NCI-H2171 (cell line): ENCODE measurements at places on chromosomes 2 and 18.

DNA sequence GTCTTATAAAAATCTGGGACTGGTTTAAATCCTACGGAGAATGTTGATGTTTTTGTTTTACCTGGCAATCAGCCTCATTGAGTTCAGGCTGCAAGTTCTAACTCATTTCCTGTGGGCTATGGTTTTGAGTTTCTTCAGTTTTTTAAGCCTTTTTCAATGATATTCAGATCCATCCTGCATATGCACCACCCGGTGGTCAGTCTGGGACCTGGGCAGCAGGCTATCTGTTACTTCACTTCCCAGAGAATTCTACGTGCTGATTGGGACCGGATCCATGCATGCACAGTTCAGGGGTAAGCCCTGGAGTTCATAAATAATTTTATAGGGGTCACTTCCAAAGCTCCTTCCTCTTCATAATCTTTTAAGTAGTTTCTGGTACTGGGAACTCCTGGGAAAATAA lies 339.2 kb upstream of the HNRNPA3 start:
- no peak for DNase-seq

DNA sequence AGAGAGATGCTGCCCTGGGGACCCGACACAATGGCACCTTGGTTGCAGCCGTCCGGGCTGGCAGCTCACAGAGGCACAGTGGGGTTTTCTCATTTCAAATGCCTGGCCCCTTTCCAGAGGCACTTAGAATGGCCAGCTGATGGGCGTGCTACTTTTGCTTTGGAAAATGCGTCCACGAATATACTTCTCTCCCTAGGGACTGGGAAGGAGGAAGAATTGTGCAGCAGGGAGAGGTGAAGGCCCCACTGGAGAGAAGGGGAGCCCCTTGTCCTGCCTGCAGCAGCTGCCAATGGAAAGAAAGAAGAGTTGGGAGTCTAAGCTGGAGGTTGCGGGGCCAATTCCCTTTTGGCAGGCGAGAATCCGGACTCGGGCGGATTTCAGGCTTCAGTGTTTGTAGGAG lies 1.1 kb upstream of the MAL start:
- no peak for DNase-seq

- DNase-seq = no peak
These were observed 106.7 kb downstream of the MEIS1 start for GRCh38 chr2:66541646-66542045.

DNA sequence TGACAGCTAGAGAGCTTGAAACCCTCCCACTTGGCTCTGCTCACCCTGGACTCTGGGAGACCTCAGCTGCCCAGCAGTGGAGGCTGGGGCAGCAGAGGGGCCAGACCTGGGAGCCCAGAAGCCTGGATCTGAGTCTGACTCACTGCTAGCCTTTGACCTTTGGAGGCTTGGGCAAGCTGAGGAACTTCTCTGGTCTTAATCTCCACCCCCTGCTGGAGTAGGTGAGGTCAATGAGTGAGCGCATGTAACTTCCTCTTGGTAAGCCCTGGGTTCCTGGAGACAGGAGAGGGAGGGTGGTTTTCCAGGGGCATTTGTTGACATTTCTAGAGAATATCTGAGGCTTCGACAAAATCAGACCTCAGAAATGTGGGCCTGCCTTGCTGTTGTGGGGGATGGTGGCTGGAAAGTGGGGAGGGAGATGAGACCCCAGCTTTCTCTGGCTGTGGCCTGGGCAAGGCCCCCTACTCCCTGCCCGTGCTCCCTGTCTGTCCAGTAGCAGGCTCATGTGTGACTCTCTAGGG lies 73.0 kb upstream of the YWHAQ start:
- DNase-seq = no peak

DNA sequence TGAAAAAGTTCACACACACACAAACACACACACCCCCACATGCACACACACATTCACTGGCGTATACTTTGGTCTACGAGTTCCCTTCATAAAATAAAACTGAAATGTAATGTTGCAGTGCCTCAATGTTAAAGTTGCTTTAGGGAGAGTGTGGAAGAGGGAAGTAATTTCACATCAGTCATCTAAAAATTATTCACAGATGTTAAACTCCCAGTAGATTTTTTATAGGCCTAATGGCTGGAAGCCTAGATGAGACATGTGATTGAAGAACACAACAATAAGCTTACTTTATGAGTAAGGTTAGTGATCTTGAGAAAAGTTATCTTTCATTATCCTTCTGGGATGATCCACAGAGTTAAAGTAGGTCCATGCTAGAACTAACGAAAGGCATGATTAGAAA lies 506.7 kb upstream of the CNTNAP5 start:
- DNase-seq = no peak

DNA sequence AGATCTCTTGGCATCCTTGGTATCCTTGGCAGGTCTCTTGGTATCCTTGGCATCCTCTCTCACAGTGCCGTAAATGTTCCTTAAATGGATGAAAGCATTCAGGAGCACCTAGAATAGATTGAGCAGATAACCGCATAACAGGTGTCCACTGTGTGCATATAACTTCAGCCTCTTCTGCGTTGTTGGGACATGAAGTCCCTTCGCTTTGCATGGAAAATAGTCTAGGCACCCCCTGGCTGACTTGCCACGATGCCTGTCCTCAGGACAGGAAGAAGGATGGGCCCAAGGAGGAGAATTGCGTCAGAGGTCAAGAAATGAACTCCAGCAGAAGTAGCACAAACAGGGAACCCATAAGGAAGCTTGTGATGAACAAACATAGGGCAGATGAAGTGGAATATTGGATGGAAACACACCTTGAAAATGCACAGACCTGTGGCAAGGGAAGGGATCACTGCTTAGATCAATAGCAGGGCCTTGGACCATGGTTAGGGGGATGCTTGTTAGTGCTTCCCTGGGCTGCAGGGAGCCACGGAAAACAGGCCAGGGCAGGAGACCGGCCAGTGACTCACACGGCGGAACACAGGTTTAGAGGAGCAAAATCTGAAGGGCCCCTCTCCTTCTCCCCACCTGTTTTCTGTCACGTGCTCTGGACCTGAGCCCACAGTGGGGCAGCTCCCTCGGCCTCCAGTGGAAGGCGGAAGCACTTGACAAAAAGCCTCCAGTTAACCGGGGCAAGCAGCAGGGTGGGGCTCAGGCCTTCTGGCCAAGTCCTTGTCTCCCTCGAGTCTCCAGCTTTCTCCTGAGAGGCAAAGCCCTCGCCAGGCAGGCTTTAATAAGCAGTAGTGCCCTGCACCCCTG lies 99.2 kb upstream of the ASAP2 start:
- no peak for DNase-seq

DNA sequence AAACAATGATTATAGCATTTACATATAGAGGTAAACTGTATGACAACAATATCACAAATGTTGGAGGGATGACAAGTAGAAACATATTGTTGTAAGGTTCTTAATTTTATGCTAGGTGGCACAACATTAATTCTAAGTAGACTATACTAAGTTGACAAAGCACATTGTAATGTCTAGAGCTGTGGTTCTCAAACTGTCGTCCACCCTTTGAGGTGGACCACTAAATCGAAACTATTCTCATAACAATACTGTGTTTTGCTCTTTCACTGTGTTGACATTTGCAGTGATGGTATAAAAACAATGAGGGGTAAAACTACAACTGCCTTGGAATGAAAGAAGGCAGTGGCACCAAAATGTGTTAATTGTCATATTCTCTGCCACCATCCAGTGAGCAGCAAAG lies 66.1 kb downstream of the METTL8 start:
- no peak for DNase-seq

DNA sequence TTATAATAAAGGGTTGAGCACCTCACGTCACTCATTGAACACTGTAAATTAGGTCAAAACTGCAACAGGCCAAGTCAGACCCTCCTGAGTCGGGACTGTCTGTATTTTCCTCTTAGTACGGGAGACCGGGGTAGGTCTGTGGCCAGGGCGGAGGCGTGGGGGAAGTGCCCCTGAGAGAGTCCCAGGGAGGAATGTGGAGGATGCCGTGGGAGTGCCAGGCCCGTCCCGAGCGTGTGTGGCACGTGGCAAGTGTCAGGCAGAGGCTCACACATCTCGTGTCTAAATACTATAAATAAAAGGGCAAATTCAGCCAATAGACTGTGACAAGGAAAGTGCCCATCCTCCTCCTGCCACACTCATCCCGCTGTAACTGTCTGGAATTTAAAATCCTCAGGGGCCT lies 6.3 kb upstream of the HDAC4 start:
- no peak for DNase-seq

GRCh38 chr18:23365602-23366001 lies 87.5 kb upstream of the RIOK3 start:
- DNase-seq = no peak

- no peak for DNase-seq
These were observed 428.8 kb downstream of the ZNF521 start for GRCh38 chr18:24923138-24923537.

- peak; percentile 71 for DNase-seq
These were observed 15.1 kb downstream of the SPTBN1 start for GRCh38 chr2:54471221-54471711.

DNA sequence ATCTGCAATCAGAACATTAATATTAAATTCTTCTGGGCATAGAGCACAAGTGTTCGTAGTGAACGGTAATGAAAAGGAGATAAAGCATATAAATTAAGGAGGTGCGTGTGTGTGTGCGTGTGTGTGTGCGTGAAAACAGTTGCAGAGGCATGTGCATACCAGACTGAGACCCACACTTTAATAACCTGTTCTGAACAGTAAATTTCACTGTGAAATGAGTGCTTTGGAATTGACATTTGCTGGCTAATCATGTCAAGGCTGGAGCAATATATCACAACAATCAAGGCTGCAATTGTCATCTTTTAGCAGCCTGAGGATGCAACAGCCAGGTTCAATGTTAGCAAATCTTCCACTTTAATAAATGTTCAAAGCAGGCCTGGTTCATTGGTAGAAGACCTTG lies 57.9 kb downstream of the DCDC2C start:
- no peak for DNase-seq

- DNase-seq = no peak
These were observed 12.3 kb downstream of the YIPF4 start for GRCh38 chr2:32290000-32290339.

- no peak for DNase-seq
These were observed 104.8 kb upstream of the FN1 start for GRCh38 chr2:215540658-215541057.

GRCh38 chr2:127226520-127227263 lies 6.6 kb upstream of the CYP27C1 start:
- DNase-seq = peak; percentile 20

GRCh38 chr2:226860087-226860486 lies 24.2 kb downstream of the RHBDD1 start:
- no peak for DNase-seq

DNA sequence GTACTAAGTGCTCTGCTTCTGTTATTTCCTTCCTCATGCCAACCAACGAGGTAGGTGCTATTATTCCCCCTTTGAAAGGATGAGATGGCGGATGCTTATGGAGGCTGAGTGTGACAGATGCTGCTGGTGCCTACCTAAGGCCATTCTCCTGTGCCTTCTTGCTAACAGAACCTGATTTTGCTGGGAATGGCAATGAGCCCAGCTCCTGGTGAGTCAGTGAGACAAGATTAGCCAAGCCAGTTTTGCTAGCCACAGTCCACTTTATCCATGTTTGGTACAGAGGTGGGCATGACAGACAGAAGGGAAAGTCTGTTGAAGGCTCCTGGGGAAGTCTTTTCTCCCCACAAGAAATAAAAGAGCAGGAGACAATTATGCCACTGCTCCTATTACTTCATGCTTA lies 43.7 kb upstream of the TMEM163 start:
- DNase-seq = no peak

DNA sequence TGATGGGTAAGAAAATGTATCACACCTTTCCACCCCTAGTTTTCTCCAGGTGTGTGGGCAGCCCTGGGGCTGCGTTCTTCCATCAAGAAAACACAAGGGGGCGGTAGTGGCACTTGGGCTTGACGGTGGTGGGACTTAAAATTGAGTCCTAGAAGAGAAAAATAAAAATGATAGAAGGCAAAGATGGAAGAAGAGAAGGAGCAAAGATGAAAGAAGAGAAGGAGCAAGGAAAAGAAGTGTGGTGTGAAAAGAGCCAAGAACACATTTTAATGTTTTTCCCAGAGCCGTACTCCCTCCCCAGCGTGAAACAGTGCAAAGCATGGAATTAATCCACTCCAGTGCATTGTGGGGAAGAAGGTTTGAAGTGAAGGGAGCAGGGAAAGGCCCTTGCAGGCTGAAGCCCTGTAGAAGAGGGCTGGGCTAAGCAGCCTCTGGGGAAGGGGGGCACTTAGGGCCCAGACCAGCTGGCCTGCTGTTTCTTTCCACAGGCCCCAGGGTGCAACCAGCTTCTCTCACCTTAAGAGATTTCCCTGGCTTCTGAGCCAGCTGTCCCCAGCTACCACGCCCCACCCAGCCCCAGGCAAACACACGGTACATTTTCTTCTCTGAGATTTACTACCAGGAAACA lies 256.8 kb downstream of the RNF152 start:
- DNase-seq = peak; percentile 1

GRCh38 chr18:38933910-38934510 lies 1368.4 kb upstream of the CELF4 start:
- no peak for DNase-seq

DNA sequence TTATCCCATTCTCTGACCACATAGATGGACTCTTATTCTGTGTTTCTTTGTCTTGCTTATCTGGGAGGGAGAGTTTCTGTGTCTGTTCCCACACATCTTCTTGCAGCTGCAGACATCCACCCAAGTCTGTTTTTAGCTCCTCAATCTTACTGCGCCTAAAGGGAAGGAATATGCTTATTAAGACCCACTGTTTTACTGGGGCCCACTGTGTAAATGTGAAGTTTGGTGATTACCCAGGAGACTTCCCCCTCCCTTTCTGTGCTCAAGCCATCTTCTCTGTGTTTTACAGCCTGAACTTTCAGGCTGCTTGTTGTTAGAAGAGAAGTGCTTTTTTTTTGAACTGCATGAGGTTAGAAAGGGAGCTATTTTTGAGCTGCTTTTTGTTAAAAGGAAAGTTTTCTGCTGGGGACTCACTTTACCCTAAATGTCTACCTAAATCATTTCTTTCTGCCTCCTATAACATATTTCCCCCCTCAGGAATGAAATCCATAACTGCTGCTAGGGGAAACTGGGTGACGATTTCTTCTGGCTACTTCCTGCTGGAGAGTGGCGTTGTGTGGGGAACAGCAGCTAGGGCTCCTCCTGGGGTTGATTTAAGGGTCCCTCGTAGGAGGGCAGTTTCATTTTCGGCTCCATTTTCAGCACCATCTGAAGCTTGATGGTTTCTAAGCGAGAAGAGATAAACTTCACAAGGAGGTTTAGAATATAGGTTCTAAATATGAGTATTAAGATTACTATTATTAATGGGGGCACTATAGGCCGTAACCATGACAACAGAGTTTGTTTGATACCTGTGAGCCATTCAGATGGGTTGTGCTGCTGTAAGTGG lies 39.5 kb upstream of the GMCL1 start:
- DNase-seq = no peak

DNA sequence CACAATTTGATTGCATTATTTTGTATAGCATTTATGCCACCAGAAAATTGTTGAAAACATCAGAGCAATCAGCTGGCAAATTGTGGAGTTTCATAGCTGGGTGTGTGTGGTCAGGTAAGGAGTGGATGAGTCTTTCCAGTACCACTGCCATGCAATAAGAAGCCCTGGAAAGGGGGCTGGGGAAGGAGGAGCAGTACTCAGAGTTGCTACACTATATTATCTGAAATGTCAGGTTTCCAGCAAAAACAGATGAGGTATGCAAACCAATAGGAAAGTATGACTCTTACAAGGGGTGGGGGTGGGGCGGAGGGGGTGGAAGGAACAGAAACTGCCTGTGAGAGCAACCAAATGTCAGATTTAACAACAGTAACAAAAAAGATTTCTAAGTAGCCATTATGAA lies 112.2 kb downstream of the SOS1 start:
- no peak for DNase-seq
